Urinary bladder (tissue), 4 donors: ENCODE measurements at places on chromosomes 7 and 10. TPM values are rescaled to one million over a fixed set of nuclear protein-coding genes. Genes with fewer than 3 reads are reported as not detected.

DNA sequence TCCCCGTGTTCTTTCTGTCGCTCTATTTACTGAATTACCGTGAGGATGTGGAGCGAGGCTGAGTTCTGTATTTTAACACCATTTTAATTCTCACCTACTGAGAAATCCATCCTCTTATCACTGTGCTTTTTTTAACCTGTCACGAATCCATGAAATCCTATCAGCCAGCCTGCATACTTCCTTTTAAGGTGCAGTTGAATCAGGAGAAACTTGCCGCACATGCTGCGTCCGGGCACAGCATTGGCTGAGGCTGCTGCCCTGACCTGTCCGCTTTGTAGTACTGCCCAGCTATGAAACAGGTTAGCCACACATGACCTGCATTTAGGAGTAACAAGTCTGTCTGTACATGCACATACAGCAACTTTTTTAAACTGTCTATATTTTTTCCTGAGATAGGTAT, 82.5 kb downstream of the EGFR start:
- DNase-seq, result no peak

- DNase-seq, result no peak
Measured at GRCh38 chr10:71221586-71222202, 9.3 kb downstream of the UNC5B start.

- no peak for DNase-seq
Measured at GRCh38 chr10:13643016-13643415, 56.3 kb downstream of the PRPF18 start.

Gene KRIT1
- total RNA-seq, result 118 TPM

Gene AGR2
- 88.3 TPM for total RNA-seq

Gene PLEKHS1
- total RNA-seq, result 0.42 TPM

DNA sequence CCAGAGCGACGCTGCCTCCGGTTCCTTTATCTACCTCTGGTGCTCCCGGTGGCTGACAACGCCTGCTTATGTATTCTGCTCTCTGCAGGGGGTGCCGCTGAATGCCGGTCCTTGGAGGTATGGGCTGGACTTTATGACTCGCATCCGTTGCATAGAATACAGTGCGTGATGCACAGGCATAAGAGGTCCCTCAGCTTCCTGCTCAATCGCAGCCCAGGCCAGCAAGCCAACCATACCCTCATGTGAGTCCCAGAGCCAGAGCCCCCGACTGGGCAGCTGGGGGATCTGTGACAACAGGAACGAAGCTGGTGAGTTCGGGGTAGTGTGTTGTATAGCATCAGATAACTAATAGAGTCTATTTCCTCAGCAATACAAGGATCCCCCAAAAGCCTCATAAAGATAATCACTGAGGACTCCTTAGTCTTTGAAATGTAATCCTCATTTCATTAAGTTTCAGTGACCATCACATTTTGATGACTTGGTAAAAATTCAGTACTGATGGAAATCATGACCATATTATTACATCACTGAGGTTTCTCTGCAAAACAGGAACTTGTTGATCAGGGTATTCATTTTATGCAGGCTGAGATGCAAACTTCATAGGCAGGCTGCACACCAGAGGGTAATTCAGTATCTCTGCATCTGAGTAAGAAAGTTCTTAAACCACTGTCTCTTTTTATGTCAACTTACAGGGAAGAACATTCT, 607.8 kb downstream of the PTPRN2 start:
- no peak for DNase-seq

DNA sequence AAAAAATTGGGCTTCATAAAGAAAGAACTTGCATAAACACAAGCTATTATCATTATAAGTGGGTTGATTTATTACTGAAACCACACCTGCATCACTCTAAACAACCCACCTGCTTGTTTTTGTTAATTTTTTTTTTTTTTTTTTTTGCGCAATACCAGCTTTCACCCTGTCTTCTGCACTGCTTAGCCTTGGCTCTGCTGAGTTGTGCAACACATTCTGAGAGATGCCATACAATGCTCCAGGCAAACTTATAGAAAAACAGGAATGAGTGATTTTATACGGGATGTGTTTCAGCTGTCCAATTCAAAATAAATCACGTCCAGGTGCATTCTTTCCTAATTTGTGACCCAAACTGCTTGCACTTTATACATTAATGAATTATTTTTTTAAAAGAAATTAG, 923.6 kb downstream of the GATA3 start:
- DNase-seq, result no peak

GRCh38 chr10:85900487-85900886, 466.1 kb downstream of the GRID1 start:
- DNase-seq, result no peak

GRCh38 chr10:118610577-118610976, 15.1 kb upstream of the PRLHR start:
- DNase-seq, result no peak
